B cell (primary cell): ENCODE measurements at places on chromosomes 3 and 15. TPM values are rescaled to one million over a fixed set of nuclear protein-coding genes. Genes with fewer than 3 reads are reported as not detected.

DNA sequence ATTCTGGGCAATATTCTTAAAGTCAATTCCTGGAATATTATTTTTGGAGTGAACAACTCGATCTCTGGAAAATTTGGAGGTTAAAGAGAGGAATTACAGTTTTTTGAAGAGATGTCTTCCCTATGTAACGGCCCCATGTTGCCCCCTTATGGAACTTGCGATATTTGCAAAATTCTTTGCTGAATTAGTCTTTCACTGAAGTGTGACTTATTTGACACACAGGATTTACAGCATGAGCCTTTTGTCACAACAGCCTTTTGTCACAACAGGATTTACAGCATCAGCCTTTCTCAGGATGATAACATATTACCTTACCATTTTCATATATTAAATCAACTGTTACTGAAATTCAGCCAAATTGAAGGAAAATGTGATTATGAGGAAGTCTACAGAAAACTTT is 37.8 kb upstream of the SPTSSB start:
- no peak for DNase-seq

- DNase-seq = no peak
Measured at GRCh38 chr3:106570426-106570825, 701.6 kb upstream of the CBLB start.

- DNase-seq = no peak
Measured at GRCh38 chr15:71712182-71712581, 98.2 kb upstream of the NR2E3 start.

GRCh38 chr3:15015456-15015855 is 49.7 kb downstream of the MRPS25 start:
- DNase-seq = no peak

DNA sequence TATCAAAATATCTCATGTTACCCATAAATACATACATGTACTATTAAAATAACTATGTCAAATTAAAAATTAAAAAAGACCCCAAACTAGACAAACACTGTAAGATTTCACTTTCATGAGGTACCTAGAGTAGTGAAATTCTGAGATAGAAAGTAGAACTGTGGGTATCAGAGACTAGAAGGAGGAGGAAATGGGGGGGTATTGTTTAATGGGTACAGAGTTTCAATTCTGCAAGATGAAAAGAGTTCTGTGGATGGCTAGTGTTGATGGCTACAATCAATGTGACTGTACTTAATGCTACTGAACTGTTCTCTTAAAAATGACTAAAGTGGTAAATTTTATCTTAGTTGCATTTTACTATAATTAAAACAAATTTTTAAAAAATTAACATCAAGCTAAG is 36.6 kb downstream of the RFX7 start:
- peak; percentile 55 for DNase-seq

- DNase-seq = no peak
Measured at GRCh38 chr3:129556890-129557547, 14.0 kb downstream of the H1-8 start.

GRCh38 chr3:115380883-115381572 is 233.9 kb upstream of the ZBTB20 start:
- DNase-seq = no peak

DNA sequence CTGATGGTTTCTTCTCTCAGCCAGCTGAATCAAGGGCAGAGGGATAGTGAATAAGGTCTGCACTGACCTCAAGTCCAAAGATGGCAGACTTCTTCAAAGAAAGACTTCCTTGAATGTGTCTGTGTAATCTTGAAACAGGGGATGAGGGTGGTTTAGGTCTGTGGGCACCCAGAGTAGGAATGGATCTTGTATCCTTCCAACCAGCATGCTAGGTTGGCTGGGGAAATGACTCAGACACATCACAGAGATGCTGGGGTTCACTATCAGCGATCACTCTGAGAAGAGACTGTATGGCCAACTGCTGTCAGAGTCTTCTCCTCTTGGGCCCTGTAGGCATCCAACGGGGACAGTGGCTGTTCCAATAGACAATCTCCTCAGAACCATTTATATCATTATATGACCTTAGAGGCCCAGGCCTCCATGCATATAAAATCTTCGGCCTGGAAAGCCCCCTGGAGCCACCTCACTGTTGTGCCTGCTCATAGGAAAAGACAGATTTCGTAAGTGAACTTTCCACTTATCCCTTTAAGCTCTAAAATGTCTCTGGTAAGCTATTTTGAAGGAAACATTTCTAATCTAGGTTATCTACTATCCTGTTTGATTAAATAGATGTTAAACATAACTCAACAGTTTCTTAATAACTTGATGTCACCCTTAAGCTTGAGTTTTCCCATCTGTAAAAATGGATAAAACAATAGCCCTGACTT is 58.5 kb downstream of the TIPARP start:
- DNase-seq = no peak

DNA sequence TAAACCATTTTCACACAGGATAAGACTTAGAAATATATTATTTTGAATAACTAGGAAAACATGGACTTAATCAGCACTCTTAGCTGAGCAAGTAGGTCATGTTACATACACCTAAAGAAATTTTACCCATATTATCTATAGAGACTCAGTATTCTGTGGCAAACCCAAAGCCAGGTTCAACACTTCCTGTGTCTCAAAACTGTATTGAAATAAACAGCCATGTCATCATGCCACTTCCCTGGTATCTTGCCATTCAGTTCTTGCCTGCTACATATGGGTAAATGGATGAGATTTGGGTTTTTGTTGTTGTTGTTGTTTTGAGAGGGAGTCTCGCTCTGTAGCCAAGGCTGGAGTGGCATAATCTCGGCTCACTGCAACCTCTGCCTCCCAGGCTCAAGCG is 141.5 kb upstream of the PLXND1 start:
- DNase-seq = no peak

GRCh38 chr3:178097576-178097975 is 438.7 kb upstream of the KCNMB2 start:
- DNase-seq = no peak

Gene AADACL2
- not detected in 2 replicates for total RNA-seq

- no peak for DNase-seq
Measured at GRCh38 chr3:148450819-148451218, 246.9 kb upstream of the AGTR1 start.

GRCh38 chr15:31457161-31457560 is 130.5 kb downstream of the KLF13 start:
- no peak for DNase-seq

Gene SLC12A1
- not detected in 2 replicates for total RNA-seq

- DNase-seq = no peak
Measured at GRCh38 chr15:89026167-89026566, 62.1 kb upstream of the ABHD2 start.

GRCh38 chr3:127667119-127667681 is 5.6 kb upstream of the ABTB1 start:
- no peak for DNase-seq

GRCh38 chr3:122298239-122298638 is 26.8 kb upstream of the CSTA start:
- no peak for DNase-seq

DNA sequence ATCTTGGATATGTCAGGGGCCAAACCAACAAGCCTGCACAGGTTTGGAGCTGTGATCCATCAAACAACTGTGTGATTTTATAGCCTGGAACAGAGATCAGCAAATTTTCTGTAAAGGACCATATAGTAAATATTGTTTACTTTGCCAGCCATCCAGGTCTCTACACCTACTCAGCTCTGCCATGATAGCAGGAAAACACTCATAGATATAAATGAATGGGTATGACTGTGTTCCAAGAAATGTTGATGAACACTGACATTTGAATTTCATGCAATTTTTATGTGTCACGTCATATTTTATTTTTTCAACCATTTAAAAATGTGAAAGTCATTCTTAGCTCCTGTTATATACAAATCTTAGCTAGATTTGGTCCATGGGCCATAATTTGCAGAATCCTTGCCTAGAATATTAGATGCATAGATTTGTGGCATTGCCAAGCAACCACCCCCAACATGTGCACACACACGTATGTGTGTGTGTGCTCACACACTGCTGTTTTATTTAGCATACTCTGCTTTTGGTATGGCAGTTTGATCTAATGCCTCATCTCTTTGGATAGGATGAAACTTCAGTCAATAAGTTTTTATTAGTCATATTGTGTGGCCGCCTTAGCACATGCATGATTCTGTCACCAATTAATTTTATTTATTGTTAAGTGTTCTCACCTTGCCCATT is 6.4 kb downstream of the ATXN7 start:
- DNase-seq = no peak

Gene ILDR1
- 1.6 and 1.9 TPM in 2 replicates for total RNA-seq

- DNase-seq = no peak
Measured at GRCh38 chr3:24480497-24480896, 14.2 kb downstream of the THRB start.

DNA sequence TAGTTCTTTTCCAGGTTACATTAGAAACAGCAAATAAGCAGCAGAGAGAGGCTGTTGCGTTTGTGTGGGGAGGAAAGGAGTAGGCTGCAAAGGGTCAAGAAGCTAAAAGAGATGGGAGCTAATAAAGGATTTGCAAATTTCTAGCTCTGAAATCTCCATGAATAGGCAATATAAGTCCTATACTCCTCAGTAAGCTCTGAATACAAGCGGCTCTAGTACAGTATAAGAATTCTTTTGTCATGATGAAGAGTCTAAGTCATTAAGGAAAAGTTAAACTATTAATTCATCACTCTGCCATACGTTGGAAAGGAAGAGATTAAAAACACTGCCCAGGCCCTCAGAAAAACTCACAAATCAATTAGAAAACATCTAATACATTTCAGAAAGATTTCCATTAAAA is 59.3 kb downstream of the CEP152 start:
- no peak for DNase-seq

Gene TERC
- 10.6 and 12.5 TPM in 2 replicates for total RNA-seq

GRCh38 chr3:4977853-4978203 is 1.4 kb upstream of the BHLHE40 start:
- no peak for DNase-seq
